RWPE1 (cell line): ENCODE measurements at places on chromosomes 2 and 18.

DNA sequence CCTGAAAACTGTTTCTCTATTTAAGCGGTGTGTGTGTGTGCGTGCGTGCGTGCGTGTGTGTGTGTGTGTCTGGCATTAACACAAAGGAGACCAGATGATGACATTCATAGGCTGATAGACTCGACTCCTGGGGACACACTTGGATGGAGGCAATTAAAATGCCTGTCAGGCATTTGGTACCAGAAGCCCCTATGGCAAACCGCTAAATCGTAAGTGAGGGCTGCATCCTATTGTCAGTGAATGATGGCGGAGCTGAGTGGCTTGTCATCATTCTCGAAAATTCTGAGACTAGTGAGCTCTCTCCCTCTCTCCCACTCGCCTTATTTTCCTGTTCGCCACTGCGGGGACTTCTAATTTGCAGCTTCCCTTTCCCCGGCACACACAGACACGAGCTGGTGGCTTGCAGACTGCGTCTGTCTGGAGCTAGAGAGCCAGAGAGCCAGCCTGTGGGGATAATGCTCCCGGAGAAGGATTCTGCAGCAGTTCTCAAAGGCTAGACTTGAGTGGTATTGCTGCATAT is 155.4 kb downstream of the MAP2 start:
- DNase-seq = no peak

DNA sequence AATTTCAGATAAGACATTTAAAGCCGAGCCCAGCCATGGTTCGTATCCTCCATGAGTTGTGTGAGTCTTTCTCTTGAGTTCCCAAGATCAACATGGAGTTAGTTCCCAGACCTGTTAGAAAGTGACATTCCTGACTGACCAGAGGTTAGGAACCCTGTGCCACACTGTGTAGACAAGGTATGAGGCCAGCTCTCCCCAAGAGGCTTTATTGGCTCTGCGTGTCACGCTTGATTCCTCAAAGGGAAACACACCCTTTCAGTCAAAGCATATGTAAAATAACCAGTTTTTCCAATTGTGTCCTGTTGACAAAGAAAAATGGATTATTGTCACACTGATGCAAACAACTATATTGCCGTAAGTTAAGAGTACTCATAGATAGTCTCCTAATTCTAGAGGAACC is 1.2 kb downstream of the SULT1C3 start:
- no peak for DNase-seq

- DNase-seq = no peak
Observed at GRCh38 chr2:201513271-201513670, 61.7 kb downstream of the STRADB start.

- no peak for DNase-seq
Observed at GRCh38 chr2:39852831-39853230, 73.8 kb upstream of the THUMPD2 start.

- no peak for DNase-seq
Observed at GRCh38 chr2:186946896-186947467, 98.0 kb upstream of the ZSWIM2 start.

GRCh38 chr18:35852786-35853185 is 119.7 kb upstream of the RMP24 start:
- DNase-seq = no peak

DNA sequence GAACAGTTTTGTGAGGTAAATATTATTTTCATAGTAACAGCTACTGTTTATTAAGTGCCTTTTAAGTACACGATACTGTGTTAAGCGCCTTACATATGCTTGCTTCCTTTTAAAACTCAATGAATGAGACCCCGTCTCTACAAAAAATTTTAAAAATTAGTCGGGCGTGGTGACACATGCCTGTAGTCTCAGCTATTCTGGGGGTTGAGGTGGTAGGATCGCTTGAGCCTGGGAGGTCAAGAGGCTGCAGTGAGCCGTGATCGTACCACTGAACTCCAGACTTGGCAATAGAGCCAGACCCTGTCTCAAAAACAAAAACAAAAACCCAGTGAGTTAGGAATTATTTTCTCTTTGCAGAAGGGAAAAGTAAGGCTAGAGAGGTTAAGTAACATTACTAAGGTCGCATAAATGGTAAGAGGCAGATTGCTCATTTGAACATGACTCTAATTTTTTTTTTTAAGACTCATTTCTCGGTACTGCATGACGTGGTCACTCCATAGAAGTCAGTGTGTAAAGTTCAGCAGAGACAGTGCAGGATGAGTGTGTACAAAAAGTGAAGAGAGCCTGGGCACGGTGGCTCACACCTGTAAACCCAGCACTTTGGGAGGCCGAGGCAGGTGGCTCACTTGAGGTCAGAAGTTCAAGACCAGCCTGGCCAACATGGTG is 1.1 kb downstream of the METAP1D start:
- no peak for DNase-seq

DNA sequence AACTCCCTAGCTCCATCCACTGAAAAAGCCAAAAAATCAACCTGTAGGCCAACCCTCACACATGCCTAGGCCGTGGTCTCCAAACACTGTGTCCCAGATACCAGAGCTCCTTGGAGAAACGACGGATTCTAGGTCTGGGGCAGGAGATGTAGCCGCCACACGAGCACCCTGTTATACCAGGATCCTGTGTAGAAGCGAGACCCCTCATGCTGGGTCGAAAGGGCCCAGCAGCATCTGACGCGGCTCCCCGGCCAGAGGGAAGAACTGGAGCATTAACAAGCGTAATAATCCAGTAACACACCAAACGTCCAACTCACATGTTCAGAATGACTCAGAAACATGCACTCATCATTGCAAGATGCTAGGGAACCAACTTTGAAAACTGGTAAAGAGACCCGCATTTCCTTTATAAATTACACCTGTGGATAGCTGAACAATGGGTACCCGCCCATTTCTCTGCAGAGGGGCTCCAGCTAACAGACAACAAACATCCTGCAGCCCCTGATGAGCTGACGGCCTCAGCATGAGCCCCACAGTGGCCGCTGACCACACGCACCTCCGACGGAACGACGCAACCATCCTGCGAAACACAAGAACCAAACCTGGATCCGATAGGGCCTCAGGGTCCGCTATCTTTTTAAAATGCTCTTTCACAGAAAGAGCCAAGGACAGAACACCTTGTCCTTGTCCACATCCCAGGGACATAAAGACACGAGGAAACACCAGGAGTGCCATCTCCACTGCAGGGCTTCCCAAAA is 14.2 kb downstream of the SLC66A2 start:
- no peak for DNase-seq

DNA sequence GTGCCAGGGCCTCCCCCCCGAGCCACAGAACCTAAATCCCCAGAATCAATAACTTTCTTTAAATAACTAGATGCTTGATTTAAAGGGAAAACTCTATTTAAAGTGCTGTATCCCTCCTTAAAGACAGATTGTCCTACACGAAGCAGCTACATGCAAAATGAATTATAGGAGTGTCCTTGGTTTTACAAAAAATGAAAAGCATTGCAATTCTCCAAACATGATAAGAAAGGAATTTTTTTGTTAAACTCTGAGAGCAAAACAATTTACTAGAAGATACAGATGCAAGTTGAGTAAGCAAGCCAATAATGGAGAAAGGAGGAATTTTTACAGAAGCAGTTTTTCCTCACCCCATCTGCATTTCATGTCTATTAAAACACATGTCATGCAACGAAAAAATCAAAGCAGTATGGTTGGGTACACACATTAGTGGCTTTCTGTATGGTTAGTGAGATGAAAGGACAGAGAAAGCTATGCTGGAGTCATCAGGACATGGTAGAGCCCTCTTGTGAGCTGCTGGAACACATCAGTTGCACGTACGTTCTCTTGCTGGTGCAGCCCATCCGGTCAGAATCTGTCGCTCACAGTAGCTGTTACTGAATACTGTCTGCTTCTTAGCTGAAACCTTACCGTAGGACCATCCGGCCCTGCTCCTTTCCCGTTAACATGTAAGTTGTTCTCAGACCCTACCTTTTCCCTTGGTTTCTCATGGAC is 25.9 kb upstream of the STEAP3 start:
- no peak for DNase-seq

DNA sequence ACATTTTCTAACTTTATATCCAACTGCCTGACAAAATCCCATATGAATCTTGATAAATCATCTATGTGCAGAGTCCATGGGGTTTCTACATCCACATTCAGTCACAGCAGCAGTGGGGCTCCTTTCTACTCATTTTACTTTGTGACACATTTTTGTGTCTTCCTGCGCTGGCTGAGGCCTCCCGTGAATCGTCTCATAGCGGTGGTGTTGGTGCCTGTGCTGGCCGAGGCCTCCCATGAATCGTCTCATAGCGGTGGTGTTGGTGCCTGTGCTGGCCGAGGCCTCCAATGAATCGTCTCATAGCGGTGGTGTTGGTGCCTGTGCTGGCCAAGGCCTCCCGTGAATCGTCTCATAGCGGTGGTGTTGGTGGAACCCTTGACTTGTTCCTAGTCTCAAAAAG is 17.0 kb downstream of the SNED1 start:
- no peak for DNase-seq

- no peak for DNase-seq
Observed at GRCh38 chr2:44954447-44954888, 13.0 kb downstream of the SIX3 start.

DNA sequence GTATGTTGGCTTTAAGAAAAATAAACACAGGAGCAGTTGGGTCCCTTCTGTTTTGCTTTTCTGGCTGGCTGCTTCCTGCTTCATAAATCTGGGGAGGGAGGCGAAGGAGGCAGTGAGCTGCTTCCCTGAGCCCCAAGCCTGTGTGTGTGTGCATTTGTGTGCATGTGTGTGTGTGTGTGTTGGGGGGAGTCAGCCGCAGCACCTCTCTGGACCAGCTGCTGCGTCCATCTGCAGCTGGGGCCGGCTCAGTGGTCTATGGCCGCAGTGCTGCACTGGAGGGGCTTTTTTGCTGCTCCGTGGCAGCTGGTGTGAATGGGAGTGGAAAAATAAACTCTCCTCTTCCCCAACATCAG is 192.3 kb downstream of the RNF144A start:
- DNase-seq = no peak

- no peak for DNase-seq
Observed at GRCh38 chr2:159114835-159115234, 146.4 kb downstream of the TANC1 start.

DNA sequence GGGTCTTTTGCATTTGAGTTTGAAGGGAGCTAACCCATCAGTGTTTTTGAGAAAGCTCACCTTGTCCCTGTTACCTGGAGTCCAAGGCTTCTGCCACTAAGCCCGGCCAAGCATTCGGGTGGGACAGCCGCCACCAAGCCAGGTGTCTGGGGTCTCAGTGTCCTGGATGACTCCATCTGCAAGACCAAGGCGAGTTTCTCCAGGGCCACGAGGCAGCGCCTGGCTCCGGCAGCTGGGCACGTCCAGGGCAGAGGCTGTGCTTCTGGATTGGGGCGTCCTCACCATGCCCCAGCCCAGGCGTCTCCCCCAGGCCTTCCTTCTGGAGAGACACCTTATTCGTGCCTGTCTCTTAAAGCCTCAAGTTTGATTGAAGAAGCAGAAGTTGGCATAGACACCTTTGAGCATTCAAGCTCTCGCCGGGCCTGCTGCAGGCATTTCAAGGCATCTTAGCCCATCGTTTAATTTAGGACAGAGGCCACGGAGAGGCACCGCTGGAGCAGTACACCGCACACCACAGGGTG is 24.9 kb downstream of the MLPH start:
- no peak for DNase-seq

- DNase-seq = no peak
Observed at GRCh38 chr2:19728125-19728524, 173.7 kb downstream of the TTC32 start.

GRCh38 chr2:140363131-140363530 is 1582.9 kb upstream of the NXPH2 start:
- DNase-seq = no peak

DNA sequence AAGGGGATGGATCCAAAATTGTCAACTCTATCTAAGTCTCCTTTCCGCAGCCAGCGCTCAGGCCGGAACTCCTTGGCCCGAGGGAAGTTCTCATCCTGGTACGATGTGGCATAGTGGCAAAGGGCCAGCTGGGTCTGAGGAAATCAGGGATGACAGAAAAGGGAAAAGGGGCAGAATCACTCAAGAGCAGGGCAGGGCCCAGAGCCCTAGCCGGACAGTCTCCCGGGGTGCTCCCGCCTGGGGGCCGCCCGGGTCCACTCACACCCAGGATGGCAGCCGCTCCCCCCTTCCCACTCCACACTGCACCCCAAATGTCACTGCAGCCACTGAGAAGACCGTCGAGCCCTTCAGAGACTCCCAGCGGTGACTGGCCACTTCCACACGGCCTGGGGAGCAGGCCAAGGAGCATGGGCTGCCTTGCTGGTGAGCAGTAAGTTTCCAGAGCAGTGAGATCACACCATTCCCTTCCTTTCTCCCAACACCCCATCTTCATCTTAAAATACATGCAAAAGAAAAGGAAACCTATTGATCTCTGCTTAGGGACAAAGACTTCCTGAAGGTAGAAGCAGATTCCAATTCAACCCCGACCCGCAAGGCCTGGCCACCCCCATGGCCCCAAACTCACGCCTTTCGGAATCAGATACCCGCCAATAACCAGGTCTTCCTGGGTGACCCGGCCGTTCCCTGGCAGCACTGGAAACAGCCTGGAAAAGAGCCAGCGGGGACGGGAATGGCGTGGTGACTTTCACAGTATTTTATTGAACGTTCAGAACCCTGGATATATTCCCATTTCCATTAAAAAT is 26.7 kb downstream of the CYP27C1 start:
- no peak for DNase-seq

- DNase-seq = no peak
Observed at GRCh38 chr18:77090546-77091174, 41.9 kb downstream of the MBP start.

DNA sequence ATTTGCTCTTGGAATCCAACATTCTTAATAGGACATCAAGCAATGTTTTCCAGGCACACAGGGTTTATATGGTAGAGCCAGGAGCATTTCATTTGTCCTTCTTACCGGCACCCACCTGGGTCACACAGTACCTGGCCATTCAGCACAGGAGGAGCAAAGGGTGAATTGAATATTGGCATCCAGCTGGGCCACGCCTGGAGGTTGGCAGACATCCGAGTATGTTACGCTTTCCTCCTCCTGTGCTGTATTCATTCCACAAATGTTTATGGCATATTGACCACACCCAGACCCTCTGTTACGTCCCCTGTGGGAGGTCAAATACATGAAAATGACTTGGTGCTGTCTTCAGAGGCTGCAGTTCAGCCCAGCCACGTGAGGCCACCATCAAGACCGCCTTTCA is 206.2 kb downstream of the RTP5 start:
- DNase-seq = no peak
